ENCODE measurements at places on chromosomes 6 and 20.

DNA sequence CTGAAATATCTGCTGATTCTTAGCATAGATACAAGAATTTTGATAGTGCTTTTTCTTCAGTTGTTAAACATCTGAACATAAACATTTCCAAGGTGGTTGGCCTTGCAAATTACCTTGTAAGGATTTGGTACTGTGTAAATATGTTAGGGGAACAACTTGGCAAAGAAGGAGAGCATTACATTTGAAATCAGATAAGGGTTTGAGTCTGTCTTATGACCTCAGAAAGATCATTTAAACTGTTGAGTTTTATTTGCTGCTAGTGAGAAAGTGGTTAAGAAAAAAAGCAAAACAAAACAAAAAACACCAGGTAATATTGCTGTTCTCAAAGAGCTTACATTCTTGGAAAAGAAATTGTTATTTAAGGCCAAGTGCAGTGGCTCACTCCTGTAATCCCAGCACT, 56.5 kb downstream of the CD2AP start:
- DNase-seq = no peak

DNA sequence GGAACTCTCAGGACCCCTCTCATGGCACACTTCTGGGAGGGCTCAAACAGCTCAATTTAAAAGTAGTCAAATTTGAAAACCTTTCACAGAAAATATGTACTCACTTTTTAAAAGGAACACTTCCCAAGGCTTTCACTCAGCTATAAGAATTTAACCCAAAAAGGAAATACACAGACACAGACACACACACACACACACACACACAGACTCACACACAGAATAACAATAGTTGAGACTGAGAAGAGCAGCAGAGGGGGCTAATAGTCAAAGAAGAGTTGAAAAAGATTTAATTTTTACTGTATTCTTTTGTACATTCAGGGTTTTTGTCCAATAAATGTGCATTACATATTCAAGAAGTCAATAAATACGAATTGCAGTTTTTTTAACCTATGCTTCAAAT, 211.4 kb downstream of the HACE1 start:
- no peak for DNase-seq

GRCh38 chr6:152209211-152209610, 401.7 kb downstream of the ESR1 start:
- DNase-seq = no peak

DNA sequence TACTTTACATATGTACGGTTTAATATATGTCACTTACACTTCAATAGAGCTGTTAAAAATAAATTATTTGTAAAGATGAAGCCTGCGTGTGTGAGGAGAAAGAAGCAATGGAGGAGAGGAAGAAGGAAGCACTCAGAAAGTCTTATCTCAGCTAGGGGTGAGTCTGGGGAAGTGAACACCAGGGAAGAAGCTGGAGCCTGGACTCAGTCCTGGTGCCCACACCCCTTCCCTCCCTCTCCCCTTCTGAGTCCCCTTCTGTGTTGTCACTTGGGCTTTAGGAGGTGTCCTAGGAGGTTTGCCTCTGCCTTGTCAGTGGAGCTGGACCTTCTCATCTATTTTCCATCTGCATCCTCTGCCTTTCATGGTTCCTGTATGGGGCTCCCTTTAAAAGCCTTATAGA, 1.9 kb downstream of the SIRPB2 start:
- no peak for DNase-seq

DNA sequence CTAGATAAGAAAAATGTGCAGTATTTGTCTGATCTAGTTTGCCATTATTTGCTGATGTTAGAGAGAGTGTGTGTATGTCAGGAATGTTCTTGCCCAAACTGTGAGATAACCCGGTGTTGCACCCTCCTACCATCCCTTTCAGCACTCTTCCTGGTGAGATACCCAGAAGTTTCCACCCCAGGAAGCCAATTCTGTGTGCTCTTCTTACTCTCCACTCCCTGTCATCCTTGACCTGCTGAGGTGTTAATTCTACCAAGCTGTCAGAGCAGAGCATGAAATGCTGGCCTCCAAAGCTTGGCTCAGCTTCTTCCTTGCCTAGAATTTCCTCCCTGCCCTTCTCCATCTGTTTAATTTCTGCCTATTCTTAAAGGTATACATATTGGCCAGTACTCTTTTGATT, 237.3 kb upstream of the CNR1 start:
- DNase-seq = no peak

- no peak for DNase-seq
Measured at GRCh38 chr20:44866703-44867335, 18.7 kb upstream of the YWHAB start.

DNA sequence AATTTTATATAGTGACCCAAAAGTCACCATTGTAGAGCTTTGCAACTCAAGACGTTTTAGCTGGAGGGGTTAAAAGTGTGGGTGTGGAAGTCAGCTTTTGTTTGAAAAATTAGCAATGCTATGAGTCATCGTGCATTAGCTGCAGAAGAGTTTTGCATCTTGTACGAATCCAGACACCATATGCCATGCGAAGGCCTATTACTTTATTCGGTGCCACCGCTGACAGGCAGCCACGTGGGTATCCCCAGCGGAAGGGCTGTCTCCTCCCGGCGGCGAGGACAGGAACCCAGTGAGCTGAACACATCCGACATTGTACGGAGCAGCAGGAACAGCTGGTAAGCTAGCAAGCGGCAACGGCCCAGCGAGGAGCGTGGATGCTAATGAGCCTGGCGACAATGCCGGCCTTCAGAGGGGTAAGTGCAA, 84.4 kb downstream of the INSM1 start:
- peak; percentile 67 for DNase-seq

- DNase-seq = no peak
Measured at GRCh38 chr6:88952065-88952704, 11.2 kb downstream of the RNGTT start.

- DNase-seq = no peak
Measured at GRCh38 chr6:15698471-15698870, 35.6 kb upstream of the DTNBP1 start.

DNA sequence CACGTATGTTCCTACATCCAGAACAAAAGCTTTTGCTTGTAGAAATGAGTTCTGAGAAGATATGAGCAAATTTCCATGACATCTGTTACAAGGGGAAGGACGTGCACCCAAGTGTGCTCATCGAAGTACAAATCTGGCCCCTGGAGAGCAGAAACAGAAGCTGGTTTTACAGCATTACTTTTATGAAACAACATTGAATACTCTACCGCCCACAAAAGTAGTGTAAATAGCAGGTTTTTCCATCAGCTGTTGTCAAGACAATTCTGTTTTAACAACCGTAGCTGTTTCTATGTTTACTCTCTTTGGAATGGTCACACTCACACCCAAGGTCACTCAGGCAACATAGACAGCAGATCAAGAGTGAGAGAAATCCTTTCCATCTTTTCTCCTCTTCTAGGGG, 114.2 kb upstream of the SSTR4 start:
- no peak for DNase-seq

GRCh38 chr6:219641-220198, 72.6 kb upstream of the DUSP22 start:
- peak; percentile 37 for DNase-seq

DNA sequence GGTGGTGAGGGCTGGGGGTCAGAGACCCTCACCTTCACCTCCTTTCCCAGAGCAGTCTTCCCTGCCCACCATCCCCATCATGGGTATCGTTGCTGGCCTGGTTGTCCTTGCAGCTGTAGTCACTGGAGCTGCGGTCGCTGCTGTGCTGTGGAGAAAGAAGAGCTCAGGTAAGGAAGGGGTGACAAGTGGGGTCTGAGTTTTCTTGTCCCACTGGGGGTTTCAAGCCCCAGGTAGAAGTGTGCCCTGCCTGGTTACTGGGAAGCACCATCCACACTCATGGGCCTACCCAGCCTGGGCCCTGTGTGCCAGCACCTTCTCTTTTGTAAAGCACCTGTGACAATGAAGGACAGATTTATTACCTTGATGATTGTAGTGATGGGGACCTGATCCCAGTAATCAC, 2.1 kb downstream of the HLA-G start:
- DNase-seq = no peak

GRCh38 chr6:118940770-118941169, 5.8 kb upstream of the MCM9 start:
- no peak for DNase-seq

- no peak for DNase-seq
Measured at GRCh38 chr6:120816794-120817193, 517.5 kb downstream of the TBC1D32 start.

- no peak for DNase-seq
Measured at GRCh38 chr6:89487864-89488263, 54.9 kb downstream of the ANKRD6 start.

- DNase-seq = no peak
Measured at GRCh38 chr6:73516514-73517489, 4.0 kb downstream of the EEF1A1 start.

- DNase-seq = no peak
Measured at GRCh38 chr6:34538581-34538980, 17.5 kb downstream of the SPDEF start.

- DNase-seq = no peak
Measured at GRCh38 chr6:149499066-149499465, 14.3 kb upstream of the ZC3H12D start.
